ENCODE measurements at places on chromosomes 2 and 18. TPM values are rescaled to one million over a fixed set of nuclear protein-coding genes. Genes with fewer than 3 reads are reported as not detected.

ACMSD gene
- total RNA-seq = not detected

CYP27C1 gene
- not detected for total RNA-seq

COBLL1 gene
- total RNA-seq = not detected

SERPINB3 gene
- total RNA-seq = not detected

CROCC2 gene
- total RNA-seq = not detected

ST8SIA3 gene
- not detected for total RNA-seq

TMEM163 gene
- not detected for total RNA-seq

WDR54 gene
- total RNA-seq = 72.1 TPM

RBFA gene
- 46.0 TPM for total RNA-seq

CD226 gene
- 121 TPM for total RNA-seq

DRC1 gene
- total RNA-seq = not detected
